Foreskin keratinocyte (primary cell): ENCODE measurements at places on chromosomes 2 and 18.
A peak's percentile ranks its signal among the peaks of the same experiment; 100 is the strongest.

DNA sequence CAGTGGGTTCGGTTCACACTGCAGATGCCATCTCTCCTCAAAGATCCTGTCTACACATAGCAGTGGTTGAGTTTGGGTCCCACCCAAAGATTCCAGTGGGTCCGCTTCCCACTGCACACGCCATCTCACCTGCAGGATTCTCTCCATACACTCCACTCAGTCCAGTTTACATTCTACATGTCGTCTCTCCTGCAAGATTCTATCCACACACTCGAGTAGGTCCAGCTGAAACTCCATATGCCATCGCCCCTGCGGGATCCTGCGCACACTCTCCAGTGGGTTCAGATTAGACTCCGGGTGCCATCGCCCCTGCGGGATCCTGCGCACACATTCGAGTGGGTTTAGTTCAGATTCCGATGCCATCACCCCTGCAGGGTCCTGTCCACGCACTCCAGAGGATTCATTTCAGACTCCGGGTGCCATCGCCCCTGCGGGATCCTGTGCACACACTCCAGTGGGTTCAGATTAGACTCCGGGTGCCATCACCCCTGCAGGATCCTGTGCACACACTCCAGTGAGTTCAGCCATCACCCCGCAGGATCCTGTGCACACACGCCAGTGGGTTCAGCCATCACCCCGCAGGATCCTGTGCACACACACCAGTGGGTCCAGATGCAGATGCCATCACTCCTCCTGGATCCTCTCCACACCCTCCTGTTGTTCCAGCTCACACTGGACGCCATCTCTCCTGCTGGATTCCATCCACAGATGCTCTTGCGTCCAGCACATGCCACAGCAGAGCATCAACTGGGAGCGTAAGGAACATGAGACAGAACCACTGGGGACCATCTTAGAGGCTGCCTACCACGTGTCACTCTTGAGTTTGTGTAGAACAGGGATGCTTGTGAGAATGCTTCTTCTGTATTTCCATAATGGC lies 3.0 kb upstream of the PXDN start:
- DNase-seq, result no peak

DNA sequence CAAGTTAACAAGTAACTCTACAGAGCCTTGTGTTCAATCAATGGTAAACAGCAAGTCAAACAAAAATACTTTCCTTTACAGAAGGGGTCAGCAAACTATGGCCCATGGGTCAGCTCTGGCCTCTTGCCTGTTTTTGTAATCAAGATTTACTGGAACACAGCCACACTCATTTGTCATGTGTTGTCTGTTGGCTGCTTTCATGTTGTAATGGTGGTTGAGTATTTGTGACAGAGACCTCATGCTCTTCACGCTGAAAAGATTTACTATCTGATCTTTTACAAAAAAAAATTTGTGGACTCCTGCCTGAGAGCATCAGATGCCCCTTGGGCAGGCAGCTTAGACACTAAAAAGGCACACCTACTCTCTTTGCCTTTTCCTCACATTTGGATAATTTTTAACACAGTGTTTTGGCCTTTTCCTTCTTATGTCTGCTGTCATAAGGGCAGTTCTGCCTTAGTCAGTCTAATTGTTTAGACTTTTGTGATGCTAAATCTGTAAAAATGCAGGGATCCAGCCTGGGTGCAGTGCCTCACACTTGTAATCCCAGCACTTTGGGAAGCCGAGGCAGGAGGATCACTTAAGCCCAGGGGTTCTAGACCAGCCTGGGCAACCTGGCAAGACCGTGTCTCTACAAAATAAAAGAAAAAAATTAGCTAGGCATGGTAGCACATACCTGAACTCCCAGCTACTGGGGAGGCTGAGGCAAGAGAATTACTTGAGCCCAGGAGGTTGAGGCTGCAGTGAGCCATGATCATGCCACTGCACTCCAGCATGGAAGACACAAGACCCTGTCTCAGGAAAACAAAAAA lies 18.3 kb downstream of the IL1B start:
- DNase-seq, result no peak

- DNase-seq, result no peak
Observed at GRCh38 chr2:109395494-109396201, 218.1 kb downstream of the SEPTIN10 start.

GRCh38 chr18:54357082-54357659 lies 487 bp downstream of the STARD6 start:
- DNase-seq, result peak; percentile 37

- peak; percentile 80 for DNase-seq
Observed at GRCh38 chr2:85886590-85886989, 2.2 kb downstream of the ST3GAL5 start.

GRCh38 chr2:8606226-8606625 lies 75.6 kb upstream of the ID2 start:
- no peak for DNase-seq

GRCh38 chr2:39093218-39093898 lies 27.5 kb downstream of the SOS1 start:
- no peak for DNase-seq

DNA sequence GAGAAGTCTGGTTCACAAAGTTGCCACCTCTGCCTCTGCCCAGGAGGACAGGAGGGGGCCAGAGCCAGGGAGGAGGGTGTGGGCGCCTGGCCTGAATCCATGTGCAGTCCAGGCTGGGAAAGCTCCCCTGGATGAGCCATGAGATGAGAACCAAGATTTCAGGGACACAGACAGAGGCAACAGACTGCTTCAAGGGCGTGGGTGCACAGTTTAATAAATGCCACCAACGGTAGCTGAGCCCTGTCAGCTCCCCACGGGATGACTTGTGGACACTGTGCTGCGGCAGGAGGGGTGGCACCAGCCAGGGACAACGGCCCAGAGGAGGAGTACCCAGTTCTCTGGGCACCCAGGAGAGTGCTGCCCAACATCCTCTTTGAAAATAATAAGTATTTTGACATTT lies 15.2 kb downstream of the CAPG start:
- DNase-seq, result no peak

- peak; percentile 39 for DNase-seq
Observed at GRCh38 chr18:40094441-40094840, 1860.6 kb upstream of the PIK3C3 start.

- no peak for DNase-seq
Observed at GRCh38 chr2:8608411-8608954, 73.4 kb upstream of the ID2 start.

DNA sequence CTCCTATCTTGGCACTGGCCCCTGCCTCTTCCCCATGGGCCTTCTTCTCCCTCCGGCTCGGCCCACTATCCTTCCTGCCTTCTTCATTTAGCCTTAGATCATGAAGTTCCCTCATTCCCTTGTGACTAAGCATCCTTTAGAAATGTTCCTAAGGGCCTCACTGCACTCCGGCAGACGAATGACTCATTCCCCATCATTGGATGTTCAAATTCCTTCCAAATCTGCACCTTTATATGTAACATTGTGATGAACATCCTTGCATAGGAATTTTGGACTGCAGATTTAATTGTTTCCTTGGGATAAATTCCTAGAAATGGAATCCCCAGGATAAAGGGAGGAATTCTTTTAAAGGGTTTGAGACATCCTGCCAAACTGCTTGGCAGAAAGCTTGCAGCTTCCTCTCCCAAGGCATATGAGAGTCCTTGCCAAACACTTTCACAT lies 19.0 kb downstream of the CRACDL start:
- peak; percentile 77 for DNase-seq

DNA sequence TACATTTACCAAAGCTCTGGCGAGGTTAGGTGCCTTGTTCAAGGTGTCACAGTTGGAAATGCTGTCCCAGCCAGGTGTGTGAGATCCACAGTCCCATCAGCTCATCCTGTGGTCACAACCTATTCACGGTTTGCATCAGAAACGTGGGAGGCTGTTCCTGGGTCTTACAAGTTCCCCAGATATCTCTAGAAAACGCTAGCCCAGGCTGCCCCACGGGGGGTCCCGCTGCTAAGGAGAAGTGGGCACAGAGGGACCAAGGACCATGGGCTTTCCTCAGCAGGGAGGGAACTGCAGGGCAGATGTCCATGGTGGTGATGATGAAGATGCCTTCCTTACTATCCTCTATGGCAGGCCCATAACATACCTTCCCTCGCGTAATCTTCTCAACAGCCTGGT lies 649 bp downstream of the FECH start:
- DNase-seq, result no peak

GRCh38 chr18:74229005-74229404 lies 62.8 kb downstream of the CYB5A start:
- DNase-seq, result no peak

DNA sequence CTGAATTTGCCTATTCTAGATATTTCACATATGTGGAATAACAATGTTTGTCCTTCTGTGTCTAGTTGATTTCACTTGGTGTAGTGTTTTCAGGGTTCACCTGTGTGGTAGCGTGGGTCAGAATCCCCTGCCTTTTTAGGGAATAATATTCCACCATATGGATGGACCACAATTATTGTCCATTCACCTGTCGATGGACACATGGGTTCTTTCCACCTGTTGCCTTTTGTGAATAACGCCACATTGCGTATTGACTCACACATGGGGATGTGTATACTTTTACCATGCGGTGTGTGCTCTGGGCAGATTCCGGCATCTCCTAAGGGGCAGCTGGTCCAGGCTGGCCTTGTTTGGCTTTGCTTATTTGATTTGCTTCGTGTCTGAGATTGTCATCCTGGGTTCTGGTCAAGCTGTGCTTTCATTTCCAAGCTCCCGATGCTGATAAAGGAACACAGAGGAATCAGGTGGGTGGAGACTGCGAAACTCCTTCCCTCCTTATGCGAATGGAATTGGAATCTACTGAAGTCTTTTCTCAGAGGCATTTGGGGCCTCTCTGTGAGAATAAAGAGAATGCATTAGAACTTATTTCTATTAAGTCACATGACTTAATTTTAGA lies 18.9 kb upstream of the ALLC start:
- no peak for DNase-seq

- peak; percentile 7 for DNase-seq
Observed at GRCh38 chr2:158463496-158464095, 6.8 kb downstream of the PKP4 start.

- no peak for DNase-seq
Observed at GRCh38 chr2:150888337-150888736, 373.3 kb downstream of the RBM43 start.

- DNase-seq, result peak; percentile 36
Observed at GRCh38 chr2:182186132-182186735, 200.6 kb downstream of the PPP1R1C start.

DNA sequence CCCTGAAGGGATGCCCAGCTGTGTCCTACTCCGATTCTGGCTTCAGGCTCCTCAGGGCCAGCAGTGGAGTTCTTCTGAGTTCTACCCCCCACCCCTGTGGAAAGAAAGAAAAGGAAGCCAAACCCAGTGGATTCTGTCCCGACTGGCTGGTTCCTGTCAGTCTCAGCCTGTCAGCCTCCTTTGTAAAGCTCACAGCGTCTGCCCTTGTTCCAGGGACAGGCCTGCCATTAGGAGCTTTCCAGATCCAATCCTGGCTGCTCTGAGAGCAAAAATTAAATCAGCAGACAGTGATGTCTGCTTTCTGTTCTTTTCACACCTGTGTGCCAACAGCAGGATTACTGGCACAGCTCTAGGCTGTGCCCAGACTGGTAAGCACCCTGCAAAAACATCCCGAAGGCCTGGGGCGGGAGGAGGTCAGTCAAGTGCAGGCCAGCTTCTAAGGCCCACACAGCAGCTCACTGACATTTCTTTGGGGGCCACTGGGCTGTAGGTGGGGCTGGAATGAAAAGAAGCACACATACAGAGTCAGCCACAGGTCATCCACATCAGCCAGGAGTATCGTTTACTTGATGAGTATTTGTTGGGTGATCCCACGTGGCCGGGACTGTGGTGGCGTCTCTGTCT lies 69.1 kb downstream of the EHD3 start:
- DNase-seq, result no peak

- no peak for DNase-seq
Observed at GRCh38 chr2:148887350-148888002, 12.4 kb downstream of the KIF5C start.

- DNase-seq, result no peak
Observed at GRCh38 chr2:31577143-31577542, 3.6 kb downstream of the SRD5A2 start.

DNA sequence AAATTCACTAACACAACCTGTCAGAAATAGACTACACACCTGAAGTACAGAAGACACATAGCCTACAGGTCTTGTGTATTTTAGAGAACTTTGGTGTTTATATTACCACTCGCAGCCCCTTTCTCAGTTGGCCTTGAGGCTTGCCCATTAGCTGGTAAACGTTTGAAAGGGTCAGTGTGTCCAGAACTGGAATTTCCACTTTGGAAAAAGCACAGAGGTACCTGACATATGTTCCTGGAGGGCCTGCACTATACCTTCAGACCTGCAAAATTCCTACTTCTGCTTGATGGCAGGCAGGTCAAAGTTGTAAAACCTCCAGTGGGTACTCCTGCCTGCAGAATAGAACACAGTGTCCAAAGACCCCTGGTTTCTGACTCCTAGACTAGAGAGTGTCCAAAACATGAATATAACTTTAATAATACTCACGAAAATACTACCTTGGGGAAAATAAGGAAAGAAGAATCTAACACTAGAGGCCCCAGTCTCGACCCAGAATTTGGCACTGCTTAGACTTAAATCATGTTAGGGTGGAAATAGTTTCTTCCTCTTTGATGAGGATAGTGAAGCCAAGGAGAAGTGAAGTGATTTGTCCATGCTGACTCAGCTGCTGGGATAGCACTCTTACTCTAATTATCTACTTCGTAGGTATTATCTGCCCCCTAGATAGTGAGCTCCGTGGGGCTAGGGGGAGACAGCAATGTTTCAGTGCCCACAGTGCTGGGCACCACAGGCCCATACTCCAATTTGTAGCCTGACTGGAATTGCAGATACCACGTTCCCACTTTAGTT lies 2.8 kb downstream of the KCTD1 start:
- DNase-seq, result no peak

- no peak for DNase-seq
Observed at GRCh38 chr18:13376841-13377351, 158.3 kb downstream of the LDLRAD4 start.

GRCh38 chr2:112050316-112050715 lies 4.8 kb upstream of the TMEM87B start:
- DNase-seq, result no peak

GRCh38 chr2:239751679-239752355 lies 273.3 kb downstream of the NDUFA10 start:
- DNase-seq, result no peak

DNA sequence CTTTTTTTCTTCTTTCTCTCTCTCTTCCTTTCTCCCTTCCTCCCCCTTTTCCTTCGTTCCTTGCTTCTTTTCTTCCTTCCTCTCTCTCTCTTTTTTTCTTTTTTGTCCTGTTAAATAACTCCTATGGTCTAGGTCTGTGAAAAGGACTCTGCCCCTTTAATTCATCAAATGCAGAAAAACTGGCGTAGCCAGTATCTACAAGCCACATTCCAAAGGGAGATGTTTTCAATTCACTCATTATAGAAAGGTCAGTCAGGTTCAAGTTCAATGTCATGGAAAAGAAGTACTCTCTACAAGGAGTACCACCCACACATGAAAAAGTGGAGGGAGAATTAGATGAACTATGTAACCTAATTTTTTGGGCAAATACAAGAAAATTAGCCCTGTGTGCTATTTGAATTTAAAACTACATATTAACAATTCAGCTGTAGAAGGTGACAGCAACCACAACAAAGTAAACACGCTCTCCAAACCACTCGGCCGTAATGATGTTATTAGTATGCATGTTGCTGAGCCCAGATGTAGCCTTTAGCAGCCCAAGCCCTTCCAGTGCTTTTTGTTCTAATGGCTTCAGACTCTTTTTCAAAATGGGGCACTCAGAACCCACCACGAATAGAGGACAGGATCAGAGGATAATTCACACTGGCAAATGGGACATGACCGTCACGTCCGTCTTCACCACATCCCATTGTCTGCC lies 735.4 kb upstream of the FANCL start:
- DNase-seq, result no peak

GRCh38 chr18:54636217-54636616 lies 45.2 kb downstream of the DYNAP start:
- DNase-seq, result no peak

GRCh38 chr2:31266804-31267203 lies 32.9 kb downstream of the EHD3 start:
- no peak for DNase-seq
